Tibial artery (tissue), 4 donors: ENCODE measurements at places on chromosomes 2 and 18.

DNA sequence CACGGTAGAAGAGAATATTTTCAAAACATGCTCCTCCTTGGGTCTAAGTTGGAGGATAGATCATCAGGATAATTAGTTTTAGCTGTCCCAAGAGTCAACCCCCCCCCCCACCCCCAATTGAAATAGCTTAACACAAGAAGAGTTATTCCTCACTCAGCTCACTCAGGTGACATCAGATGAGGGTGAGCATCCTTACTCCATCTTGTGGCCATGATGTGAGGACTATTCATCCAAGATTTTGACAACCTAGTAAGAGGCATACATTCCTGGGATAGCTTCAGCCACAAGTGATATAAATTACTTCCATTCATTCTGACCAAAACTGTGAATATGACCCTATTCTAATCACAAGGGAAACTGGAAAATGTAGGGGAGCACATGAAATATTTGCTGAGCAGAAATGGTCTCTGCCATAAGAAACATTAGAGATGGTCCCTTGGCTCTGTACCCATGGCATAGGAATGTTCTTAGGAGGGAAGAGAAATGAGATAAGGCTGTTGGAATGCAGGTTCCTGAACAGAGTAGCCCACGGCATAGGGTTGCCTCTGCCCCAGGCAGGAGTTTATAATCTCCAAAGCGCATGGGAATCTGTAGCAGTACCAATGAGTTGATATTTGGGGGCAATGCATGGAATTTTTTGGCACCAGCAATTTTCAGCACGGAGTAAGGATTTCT is 257.2 kb downstream of the CYRIA start:
- no peak overlapping the region for H3K27ac ChIP-seq
- no peak for DNase-seq
- H3K4me3 ChIP-seq, result no peak overlapping the region
- H3K27me3 ChIP-seq, result no peaks in the 10 kb centered on the region

- no peak overlapping the region for H3K27ac ChIP-seq
- DNase-seq, result no peak
- H3K36me3 ChIP-seq, result peaks cover 5% of the 10 kb centered on the region
- H3K4me3 ChIP-seq, result no peak overlapping the region
- H3K4me1 ChIP-seq, result no peaks in the 10 kb centered on the region
- no peaks in the 10 kb centered on the region for H3K27me3 ChIP-seq
These were observed 22.8 kb downstream of the HPCAL1 start for GRCh38 chr2:10325278-10326145.

GRCh38 chr2:224927011-224927410 is 115.3 kb downstream of the DOCK10 start:
- no peaks in the 10 kb centered on the region for H3K4me1 ChIP-seq
- DNase-seq, result no peak
- no peak overlapping the region for H3K4me3 ChIP-seq
- no peaks in the 10 kb centered on the region for H3K36me3 ChIP-seq

DNA sequence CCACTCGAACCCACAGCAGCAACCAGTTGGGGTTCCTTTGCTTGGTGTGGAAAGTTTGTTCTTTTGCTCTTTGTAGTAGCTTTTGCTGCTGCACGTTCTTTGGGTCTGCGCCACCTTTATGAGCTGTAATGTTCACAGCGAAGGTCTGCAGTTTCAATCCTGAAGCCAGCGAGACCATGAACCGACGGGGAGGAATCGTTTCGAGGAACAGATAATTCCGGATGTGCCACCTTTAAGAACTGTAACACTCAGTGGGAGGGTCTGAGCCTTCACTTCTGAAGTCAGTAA is 14.3 kb downstream of the GPR17 start:
- H3K27ac ChIP-seq, result peak overlapping the region; percentile 76
- DNase-seq, result no peak
- peaks cover 88% of the 10 kb centered on the region for H3K4me1 ChIP-seq
- peaks cover 21% of the 10 kb centered on the region for H3K36me3 ChIP-seq

GRCh38 chr18:80249217-80250093 is 2.1 kb upstream of the PARD6G start:
- DNase-seq, result no peak
- no peak overlapping the region for H3K4me3 ChIP-seq
- peaks cover 22% of the 10 kb centered on the region for H3K4me1 ChIP-seq
- no peak overlapping the region for H3K27ac ChIP-seq
- no peaks in the 10 kb centered on the region for H3K36me3 ChIP-seq

DNA sequence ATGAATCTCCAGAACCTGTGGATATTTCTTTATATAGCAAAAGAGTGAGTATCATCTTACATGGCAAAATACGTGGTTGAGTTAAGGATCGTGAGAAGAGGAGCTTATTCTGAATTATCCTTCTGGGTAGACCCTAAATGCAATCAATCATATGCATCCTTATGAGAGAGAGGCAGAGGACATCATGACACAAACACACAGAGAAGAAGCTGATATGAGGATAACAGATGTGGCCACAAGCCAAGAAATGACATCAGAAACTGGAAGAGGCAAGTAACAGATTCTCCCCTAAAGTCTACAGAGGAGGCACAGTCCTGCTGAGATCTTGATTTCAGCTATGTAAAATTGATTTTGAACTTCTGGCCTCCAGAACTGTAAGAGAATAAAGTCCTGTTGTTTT is 730.2 kb upstream of the ZNF804A start:
- no peak overlapping the region for H3K27ac ChIP-seq
- H3K27me3 ChIP-seq, result no peaks in the 10 kb centered on the region
- H3K36me3 ChIP-seq, result no peaks in the 10 kb centered on the region

DNA sequence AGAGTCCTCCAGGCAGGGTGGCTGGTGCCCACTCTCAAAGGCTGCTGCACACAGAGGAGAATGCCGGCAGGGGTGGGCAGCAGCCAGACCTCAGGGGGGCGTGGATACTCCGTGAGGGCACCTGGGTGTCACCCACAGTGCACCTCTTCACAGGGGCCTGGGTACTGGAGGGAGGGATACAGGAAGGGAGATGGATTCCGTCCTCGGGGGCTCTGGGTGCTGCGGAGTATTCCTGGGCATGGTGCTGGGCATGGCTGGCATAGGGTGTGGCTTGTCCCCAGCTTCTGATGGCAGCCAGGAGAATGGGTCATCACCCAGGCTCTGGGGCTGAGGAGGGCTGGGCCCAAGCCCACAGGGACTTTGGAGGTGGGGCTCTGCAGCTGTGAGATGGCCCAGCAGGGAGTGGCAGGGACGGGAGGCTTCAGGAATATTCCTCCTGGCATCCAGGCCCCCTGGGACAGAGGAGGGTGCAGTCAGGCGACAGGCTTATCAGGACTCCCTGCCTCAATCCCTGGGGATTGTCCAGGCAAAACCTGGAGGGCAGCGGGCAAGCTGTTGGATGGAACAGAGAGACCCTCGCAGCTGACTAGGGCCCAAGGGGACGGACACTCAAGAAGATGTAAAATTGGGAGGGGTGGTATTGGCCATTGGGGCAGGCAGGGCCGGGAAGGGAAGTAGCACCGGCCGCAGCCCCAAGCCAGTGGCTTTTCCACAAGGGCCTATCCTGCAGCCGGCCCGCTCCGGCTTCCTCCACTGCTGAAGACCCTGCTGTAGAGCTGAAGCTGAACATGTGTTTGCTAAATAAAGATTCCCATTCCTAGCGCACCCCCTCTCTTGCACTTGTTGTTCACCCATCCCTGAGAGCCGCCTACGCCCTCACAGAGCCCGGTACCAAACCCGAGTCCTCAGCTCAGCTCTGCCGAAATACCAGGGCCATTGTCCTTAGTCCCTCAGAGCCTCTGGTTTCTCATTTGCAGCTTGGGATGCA is 5.7 kb upstream of the KLHL30 start:
- no peak overlapping the region for H3K27ac ChIP-seq
- no peaks in the 10 kb centered on the region for H3K4me1 ChIP-seq
- no peak for DNase-seq

DNA sequence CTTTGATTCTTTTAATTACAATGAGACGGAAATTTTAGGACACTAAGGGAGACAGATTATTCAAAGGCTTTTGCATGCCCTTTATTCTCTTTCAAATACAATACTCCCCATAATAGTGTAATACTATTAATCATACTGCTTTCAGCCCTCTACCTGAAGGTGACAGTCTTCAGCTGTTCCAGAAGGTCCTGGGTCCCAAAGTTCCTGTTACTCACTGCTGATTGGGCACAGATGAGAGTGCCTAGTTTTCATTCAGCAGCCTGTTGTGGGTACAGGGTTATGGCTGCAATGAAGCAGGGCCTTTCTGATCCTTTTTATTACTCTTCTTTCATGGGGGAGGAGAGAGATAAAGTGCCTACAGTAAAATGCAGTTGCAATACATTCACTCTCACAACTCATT is 80.2 kb downstream of the NUP35 start:
- H3K4me1 ChIP-seq, result no peaks in the 10 kb centered on the region
- no peak overlapping the region for H3K27ac ChIP-seq
- no peaks in the 10 kb centered on the region for H3K27me3 ChIP-seq
- no peak overlapping the region for H3K4me3 ChIP-seq
- DNase-seq, result no peak

DNA sequence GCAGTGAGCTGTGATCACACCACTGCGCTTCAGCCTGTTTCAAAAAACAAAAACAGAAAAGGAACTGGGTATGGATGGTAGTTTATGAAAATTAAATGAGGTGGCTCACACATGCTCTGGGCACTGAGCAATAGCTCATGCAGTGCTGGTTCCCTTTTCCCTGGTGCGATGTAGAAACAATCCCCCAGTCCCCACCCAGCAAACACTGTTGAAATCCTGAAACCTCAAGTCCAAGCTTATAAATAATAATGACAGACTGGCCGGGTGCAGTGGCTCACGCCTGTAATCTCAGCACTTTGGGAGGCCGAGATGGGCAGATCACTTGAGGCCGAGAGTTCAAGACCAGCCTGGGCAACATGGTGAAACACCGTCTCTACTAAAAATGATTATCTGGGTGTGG is 55.4 kb upstream of the SMAD2 start:
- H3K4me3 ChIP-seq, result no peak overlapping the region
- H3K27me3 ChIP-seq, result peaks cover under 1% of the 10 kb centered on the region
- no peaks in the 10 kb centered on the region for H3K36me3 ChIP-seq
- H3K4me1 ChIP-seq, result no peaks in the 10 kb centered on the region
- DNase-seq, result no peak
- no peak overlapping the region for H3K27ac ChIP-seq

DNA sequence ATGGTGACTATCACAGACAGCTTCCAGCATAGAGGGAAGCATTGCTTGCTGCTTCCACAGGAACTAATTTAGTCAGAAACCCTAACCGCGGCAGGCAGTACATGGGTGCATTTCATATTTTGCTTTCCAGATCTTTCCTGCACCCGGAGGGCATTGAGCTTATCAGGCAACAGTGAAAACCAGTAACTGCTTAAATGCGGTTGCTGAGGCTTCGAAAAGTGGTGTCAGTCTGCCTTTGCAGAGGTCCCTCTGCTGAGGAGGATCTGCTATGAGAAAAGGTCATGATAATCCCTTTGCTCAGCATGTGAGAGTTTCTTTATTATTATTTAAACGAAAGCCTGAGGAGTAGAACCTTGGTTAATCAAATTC is 44.6 kb upstream of the ROCK2 start:
- H3K4me3 ChIP-seq, result no peak overlapping the region
- H3K27me3 ChIP-seq, result no peaks in the 10 kb centered on the region
- no peak for DNase-seq
- H3K4me1 ChIP-seq, result peaks cover 70% of the 10 kb centered on the region
- no peaks in the 10 kb centered on the region for H3K36me3 ChIP-seq

DNA sequence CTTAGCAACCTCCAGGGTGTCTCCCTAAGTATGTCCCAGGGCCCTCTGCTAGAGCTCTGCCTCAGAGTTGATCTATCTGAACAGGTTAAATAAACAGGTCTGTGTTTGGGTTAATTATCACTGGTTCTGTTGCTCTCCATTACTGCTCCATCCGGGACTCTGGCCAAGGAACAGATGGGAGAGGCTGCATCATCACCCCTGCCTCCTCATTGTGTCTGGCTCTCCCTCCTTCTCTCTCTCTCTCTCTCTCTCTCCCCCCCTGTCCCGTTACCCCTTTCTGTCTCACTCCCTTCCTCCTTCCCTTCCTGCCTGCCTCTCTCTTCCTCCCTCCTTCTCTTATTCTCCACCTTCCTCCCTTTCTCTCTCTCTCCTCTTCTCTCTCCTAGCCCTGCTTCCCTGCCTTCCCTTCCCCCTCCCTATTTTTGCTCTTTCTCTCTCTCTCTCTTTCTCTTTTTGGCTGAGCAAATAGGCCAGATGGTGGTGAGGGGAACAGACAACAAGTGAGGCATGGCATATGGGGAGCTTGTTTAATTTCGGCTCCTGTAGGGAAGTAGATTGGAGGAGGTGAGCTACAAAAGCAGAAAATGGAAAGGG is 62.1 kb downstream of the SETBP1 start:
- H3K4me3 ChIP-seq, result no peak overlapping the region
- H3K4me1 ChIP-seq, result peaks cover 35% of the 10 kb centered on the region
- peak; percentile 66 for DNase-seq
- H3K27ac ChIP-seq, result no peak overlapping the region
- H3K27me3 ChIP-seq, result no peaks in the 10 kb centered on the region

DNA sequence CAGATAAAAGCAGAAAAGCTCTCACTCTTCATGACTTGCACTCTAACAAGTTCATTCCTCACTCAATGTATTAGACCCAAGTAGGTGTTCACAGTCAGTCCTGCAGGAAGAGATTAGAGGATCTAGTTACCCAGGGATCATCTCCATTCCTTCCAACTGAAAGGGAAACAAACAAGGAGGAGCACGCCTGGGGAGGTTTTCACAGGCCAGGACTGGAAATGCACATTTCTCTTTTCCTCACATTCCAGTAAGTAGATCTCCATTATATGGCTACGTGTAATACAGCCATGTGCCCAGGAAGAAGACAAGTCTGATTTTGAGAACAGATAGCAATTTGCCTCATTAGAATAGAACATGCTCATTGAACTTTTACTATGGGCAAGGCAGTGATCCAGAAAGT is 1132.2 kb upstream of the FAM98A start:
- no peaks in the 10 kb centered on the region for H3K4me1 ChIP-seq
- H3K36me3 ChIP-seq, result no peaks in the 10 kb centered on the region
- no peak overlapping the region for H3K27ac ChIP-seq
- no peaks in the 10 kb centered on the region for H3K27me3 ChIP-seq
- H3K4me3 ChIP-seq, result no peak overlapping the region

GRCh38 chr2:11697103-11697871 is 27.3 kb upstream of the NTSR2 start:
- no peaks in the 10 kb centered on the region for H3K36me3 ChIP-seq
- H3K27me3 ChIP-seq, result no peaks in the 10 kb centered on the region
- no peak overlapping the region for H3K4me3 ChIP-seq
- peak overlapping the region; percentile 32 for H3K27ac ChIP-seq
- DNase-seq, result peak; percentile 83

GRCh38 chr18:39571511-39571910 is 2005.9 kb upstream of the CELF4 start:
- H3K36me3 ChIP-seq, result no peaks in the 10 kb centered on the region
- no peak overlapping the region for H3K4me3 ChIP-seq
- H3K27ac ChIP-seq, result no peak overlapping the region
- H3K4me1 ChIP-seq, result no peaks in the 10 kb centered on the region
- no peaks in the 10 kb centered on the region for H3K27me3 ChIP-seq

GRCh38 chr18:70329071-70329470 is 40.2 kb downstream of the SOCS6 start:
- H3K36me3 ChIP-seq, result peaks cover 19% of the 10 kb centered on the region
- no peak for DNase-seq
- H3K27me3 ChIP-seq, result no peaks in the 10 kb centered on the region
- H3K4me3 ChIP-seq, result peak overlapping the region; percentile 7
- peak overlapping the region; percentile 55 for H3K27ac ChIP-seq
